Activated naive CD4-positive, alpha-beta T cell treated with anti-CD3 and anti-CD28 coated beads for 36 hours (primary cell): ENCODE measurements at places on chromosomes 1 and 21. TPM values are rescaled to one million over a fixed set of nuclear protein-coding genes. Genes with fewer than 3 reads are reported as not detected.

COL16A1 gene
- total RNA-seq = 0.47 TPM

PBX1 gene
- total RNA-seq = 0.31 TPM

ATP1A4 gene
- total RNA-seq = not detected

PLA2G2D gene
- 0.19 TPM for total RNA-seq

ALX3 gene
- total RNA-seq = not detected

KISS1 gene
- not detected for total RNA-seq

NLRP3 gene
- total RNA-seq = not detected

MRPL20 gene
- 107 TPM for total RNA-seq

MYOG gene
- not detected for total RNA-seq

- no peak for DNase-seq
Measured at GRCh38 chr1:69947837-69948236, 257.5 kb downstream of the LRRC40 start.

GRCh38 chr1:91672601-91673161 is 172.0 kb downstream of the CDC7 start:
- DNase-seq = peak; percentile 60

- no peak for DNase-seq
Measured at GRCh38 chr1:109882288-109883245, 28.1 kb upstream of the CSF1 start.

- DNase-seq = no peak
Measured at GRCh38 chr1:55639526-55639925, 424.4 kb upstream of the USP24 start.

GRCh38 chr1:119510046-119510445 is 3.0 kb downstream of the HSD3B1 start:
- DNase-seq = no peak

GRCh38 chr1:154745286-154745731 is 124.8 kb downstream of the KCNN3 start:
- DNase-seq = peak; percentile 72

- no peak for DNase-seq
Measured at GRCh38 chr1:68144856-68145255, 87.5 kb downstream of the WLS start.

- DNase-seq = no peak
Measured at GRCh38 chr1:226845624-226846023, 24.8 kb upstream of the PSEN2 start.

- DNase-seq = peak; percentile 79
Measured at GRCh38 chr1:53278298-53278725, 40.0 kb upstream of the MAGOH start.

DNA sequence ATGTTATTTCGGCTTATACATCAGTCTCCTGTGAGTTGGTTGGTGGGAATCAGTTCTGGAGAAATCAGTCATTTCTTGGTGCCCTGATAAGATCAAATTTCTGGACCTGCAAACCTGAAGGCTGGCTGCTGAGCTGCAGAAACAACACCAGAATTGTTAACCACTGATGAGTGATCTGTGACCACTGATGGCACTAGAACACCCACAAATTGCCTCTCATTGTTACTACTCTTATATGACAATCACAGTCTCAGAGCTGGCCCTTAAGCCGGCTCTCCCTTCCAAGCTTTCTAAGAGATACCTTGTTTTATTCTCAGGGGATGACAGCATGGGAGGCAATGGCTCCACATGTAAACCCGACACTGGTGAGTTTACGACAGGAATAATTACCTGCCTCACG is 1.9 kb downstream of the C1orf162 start:
- peak; percentile 50 for DNase-seq

DNA sequence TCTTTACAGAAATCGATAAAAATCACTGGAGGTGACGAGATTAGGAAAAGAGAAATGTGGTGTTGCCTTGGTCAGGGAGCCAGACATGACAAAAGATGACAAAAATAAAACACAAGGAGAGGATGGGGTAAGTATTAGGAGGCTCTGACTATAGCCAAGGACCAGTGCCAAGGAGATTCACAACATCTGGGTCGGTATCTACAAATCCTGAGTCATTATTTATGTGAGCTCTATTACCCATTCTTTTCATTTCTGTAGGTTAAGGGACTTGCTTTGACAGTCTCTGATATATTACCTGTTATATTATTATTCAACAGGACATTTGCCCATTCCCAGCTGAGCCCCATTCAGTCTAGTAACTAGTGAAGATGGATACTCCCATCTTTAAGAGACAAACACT is 120.8 kb downstream of the TYW3 start:
- no peak for DNase-seq

- DNase-seq = no peak
Measured at GRCh38 chr1:230243146-230243545, 176.1 kb downstream of the GALNT2 start.

GRCh38 chr1:229769006-229769405 is 143.0 kb downstream of the URB2 start:
- no peak for DNase-seq

DNA sequence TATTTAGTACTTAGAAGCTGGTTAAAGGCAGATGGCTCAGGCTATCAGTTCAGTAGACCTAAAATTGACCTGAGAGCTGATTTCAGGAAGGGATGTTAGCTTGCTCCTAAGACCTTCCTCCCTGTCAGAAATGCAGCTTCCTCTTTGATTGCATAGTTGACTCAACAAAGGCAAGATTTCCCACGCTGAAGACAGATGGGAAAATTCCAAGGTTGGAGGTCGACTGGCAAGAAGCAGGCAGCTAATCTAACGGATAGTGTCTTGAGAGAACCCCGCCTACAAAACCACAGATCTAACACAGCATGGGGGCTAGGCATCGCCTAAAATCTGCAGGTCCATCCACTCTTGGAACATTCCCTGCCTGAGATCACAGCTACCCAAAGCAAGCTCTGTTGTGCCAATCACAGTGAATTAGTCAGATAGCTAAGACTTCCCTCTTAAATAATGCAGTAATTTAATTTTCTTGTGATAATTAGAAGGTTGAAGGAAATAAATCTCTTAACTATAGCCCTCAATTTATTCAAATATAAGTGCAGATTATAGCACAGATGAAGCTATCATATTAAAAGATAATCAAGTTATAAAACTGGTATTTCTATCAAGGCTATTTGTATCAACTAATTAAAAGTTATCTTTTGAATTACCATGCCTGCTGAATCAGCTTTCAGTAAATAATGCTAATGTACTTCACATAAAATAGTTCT is 357.8 kb upstream of the SGIP1 start:
- DNase-seq = no peak

- no peak for DNase-seq
Measured at GRCh38 chr21:44568667-44569556, 4.6 kb upstream of the KRTAP10-4 start.

DNA sequence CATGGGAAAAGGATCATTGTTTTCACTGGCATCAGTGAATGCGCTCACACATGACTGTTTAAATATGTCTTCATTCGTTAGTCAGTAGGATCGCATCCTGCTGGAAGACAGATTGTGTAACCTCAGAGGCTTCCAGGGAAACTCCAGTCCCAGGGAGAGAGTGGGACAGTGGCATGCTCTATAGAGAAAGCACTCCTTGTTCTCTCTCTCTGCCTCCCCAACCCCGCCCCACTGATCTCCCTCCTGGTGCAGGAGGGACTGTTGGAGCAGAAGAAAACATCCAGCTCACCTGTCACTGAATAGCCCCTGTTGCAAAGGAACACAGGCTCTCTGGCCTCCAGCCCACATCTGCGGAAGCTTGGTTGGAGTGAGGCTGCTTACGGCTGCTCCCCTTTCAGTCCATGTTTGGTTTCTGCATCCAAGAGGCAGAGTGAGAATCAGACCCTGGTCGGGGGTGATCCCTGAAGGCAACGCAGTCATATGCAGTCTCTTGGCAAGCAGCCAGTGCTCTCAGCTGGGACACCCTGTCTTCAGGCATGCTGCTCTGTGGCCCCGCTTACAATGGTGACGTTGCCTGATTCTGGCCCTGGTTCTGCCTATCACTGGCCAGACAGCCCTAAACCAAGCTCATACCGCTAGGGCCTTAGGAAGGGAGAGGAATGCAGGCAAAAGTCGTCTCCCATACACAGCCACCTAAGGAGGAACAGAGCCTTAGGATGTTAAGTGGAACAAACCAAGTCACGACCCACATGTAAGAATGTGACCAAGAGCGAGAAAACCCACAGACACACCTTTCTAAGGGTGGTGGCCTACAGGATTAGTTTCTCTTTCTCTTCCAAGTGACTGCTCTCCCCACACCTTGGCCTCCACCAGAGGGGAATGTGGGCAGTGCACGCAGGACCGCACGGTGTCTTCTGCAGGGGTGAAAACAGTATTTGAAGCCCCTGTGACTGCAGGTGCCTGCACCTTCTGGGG is 39.7 kb downstream of the BACE2 start:
- no peak for DNase-seq

- no peak for DNase-seq
Measured at GRCh38 chr1:109954041-109954512, 30.5 kb upstream of the AHCYL1 start.

GRCh38 chr1:201298396-201299381 is 15.4 kb downstream of the PKP1 start:
- no peak for DNase-seq

DNA sequence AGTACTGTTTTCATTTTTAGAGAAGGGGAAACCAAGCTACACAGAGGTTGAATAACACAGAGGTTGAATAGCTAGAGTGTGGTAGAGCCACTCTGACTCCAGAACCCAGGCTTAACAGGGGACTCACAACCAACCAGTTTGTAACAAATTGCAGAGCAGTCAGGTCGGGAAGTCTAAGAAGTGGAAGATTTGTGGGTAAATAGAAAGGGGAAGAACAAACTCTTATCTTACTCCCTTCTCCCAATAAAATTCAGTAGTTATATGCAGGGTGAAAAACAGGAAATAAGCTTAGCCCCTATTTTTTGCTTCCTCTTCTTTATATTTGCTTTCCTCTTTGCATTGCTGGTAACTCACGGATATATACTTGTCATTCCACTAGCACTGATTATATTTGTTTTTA is 23.2 kb downstream of the CDC42 start:
- DNase-seq = no peak

DNA sequence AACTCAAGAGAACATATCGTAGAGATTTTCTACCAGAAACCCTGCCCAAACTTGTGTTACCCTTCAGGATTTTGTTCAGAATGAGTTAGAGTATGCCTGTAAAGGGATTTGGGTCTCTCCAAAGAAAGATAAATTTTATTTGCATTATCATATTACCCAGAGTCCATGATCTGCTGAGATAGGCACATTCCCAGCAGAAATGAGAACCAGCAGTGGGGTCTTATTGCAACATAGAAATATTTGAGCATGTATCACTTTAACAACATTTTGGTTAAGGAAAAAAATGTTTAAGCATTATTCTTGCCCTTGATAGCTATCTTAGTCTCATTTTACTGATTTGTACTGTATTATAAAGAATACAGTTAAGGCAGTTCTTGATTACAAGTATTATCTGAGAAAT is 10.6 kb downstream of the VCAM1 start:
- DNase-seq = no peak

- DNase-seq = peak; percentile 17
Measured at GRCh38 chr1:98045211-98045766, 124.5 kb upstream of the DPYD start.

DNA sequence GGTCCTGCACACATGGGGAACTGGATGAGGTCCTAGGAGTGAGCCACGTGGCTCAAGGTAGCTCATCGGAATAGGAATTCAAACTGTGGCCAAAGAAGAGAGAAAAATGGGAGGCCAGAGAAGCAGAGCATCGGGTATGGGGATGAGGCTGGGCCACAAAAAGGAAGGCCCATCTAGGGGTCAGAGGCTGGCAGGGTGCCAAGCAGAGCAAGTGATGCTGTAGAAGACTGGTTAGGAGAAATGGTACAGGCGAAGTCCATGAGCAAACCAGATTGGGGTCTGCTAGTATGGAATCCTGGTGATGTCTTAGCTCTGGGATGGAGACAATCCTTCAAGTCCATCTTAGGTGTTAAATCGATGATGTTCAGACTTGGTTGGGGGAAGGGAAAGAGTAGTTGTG is 68.0 kb downstream of the TEX35 start:
- no peak for DNase-seq
